ENCODE measurements at places on chromosomes 16 and 17.

DNA sequence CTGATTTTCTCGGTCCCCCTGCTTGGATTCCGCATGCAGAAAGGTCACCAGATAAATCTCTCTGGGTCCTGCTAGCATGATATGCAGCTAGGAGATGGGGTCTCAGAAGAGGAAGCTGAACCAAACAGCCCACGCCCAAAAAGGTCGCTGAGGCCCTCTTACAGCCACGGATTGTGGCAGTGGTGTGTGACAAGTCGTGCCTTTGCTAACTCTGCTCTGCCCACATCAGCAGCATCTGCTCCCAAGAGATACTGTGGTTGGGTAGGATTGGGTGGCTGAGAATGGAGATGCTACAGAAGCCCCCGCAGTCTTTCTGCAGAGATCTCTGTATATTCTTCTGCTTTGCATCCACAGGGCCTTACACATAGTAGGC is 15.2 kb upstream of the SKAP1 start:
- DNase-seq: no peak

DNA sequence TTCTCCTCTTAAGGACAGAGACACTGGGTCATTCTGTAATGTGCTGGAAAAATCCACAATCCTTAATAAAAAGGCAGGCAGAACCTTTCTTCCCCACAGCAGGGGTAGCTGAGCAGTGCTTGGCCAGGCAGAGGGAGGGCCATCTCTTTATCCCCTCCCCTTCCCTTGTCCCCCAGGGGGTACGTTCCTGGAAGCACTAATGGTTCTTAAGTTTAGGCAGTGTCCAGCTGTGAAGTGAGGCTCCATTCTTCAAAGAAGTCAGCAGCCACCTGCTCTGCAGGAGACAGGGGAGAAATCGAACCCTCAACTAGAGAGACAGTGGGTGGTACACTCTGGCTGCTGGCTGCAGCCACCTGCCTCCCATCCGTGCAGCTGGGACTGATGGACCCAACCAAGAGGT is 533.9 kb upstream of the CDH11 start:
- DNase-seq: no peak

GRCh38 chr16:72285728-72286127 is 113.8 kb upstream of the PMFBP1 start:
- DNase-seq: no peak

GRCh38 chr16:15689290-15689689 is 39.2 kb downstream of the NDE1 start:
- no peak for DNase-seq
